Thoracic aorta endothelial cell (primary cell): ENCODE measurements at places on chromosomes 3 and 15. TPM values are rescaled to one million over a fixed set of nuclear protein-coding genes. Genes with fewer than 3 reads are reported as not detected.

Gene SLC24A5
- total RNA-seq: 0.07 TPM in 1 of 2 replicates, not detected in the other

Gene ZMAT3
- total RNA-seq: 45.9 and 71.9 TPM in 2 replicates

Gene IL12A
- 0.65 and 0.80 TPM in 2 replicates for total RNA-seq

Gene UROC1
- not detected in 2 replicates for total RNA-seq

Gene CKMT1A
- not detected in 2 replicates for total RNA-seq

Gene FBLN2
- total RNA-seq: 0.22 and 0.40 TPM in 2 replicates

Gene SH3GL3
- not detected in 2 replicates for total RNA-seq

Gene HSPBAP1
- total RNA-seq: 7.7 and 9.8 TPM in 2 replicates

Gene SLC12A1
- total RNA-seq: not detected in 2 replicates

Gene LCTL
- total RNA-seq: not detected in 2 replicates

Gene GOLGA6A
- not detected in 2 replicates for total RNA-seq

Gene XYLB
- 4.0 and 6.4 TPM in 2 replicates for total RNA-seq

Gene KCNMB2
- total RNA-seq: not detected in 2 replicates

Gene GREM1
- total RNA-seq: 0.07 and 0.13 TPM in 2 replicates

Gene AADACL2
- not detected in 2 replicates for total RNA-seq

Gene ACKR4
- total RNA-seq: 1.0 and 4.0 TPM in 2 replicates

Gene INKA1
- 5.8 and 7.6 TPM in 2 replicates for total RNA-seq

Gene NAALADL2
- total RNA-seq: 3.8 and 5.6 TPM in 2 replicates

Gene HTR3E
- not detected in 2 replicates for total RNA-seq

Gene IL17RE
- 0.13 and 0.29 TPM in 2 replicates for total RNA-seq

Gene RPLP1
- 116 and 123 TPM in 2 replicates for total RNA-seq

Gene IGSF11
- total RNA-seq: 0.07 TPM in 1 of 2 replicates, not detected in the other

Gene ZNF621
- 21.5 and 22.5 TPM in 2 replicates for total RNA-seq

Gene PLA2G4B
- 0.40 and 0.65 TPM in 2 replicates for total RNA-seq

Gene CFAP91
- total RNA-seq: 0.13 and 0.29 TPM in 2 replicates

Gene LIPC
- 0.07 TPM in 1 of 2 replicates, not detected in the other for total RNA-seq

Gene PCLAF
- total RNA-seq: 58.8 and 93.0 TPM in 2 replicates
